ENCODE measurements at places on chromosomes 3 and 15.

GRCh38 chr15:75661100-75661755 lies 13.5 kb downstream of the SNX33 start:
- no peak for DNase-seq

DNA sequence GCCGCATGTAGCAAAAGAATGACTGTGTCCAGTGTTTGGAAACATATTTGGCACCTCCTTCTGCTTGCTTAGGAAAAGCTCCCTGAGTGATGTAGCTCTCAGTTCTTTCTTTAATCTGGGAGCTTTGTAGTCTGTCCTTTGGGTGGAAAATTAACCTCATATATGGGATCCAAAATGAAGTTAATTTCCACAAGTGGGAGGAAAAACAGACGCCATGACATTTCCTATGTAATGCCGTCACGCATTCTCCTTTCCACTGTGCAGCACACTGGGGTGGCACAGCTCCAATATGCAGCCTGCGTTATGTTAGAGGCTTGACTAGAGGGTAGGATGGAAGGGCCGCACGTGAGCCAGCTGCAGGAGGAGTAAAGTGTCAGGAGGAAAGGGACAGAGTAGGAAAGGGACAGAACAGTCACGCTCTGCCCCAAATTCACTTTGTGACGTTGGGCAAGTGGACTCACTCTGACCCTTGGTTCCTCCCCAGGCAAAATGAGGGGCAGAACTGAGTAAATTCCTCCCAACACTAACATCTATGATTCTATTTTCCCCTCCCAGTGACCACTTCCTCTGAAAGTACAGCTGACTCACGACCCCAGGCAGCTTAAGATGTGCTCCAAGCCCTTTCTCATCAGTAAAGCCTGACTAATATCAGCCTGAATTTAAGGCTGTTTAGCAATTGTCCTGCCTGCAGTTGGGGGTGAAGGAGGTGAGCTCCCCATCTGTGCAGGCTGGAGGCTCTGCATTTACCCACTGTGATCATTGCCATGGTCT lies 176.5 kb upstream of the PFN2 start:
- no peak for DNase-seq

GRCh38 chr3:196646666-196647216 lies 7.2 kb downstream of the NRROS start:
- DNase-seq, result no peak

DNA sequence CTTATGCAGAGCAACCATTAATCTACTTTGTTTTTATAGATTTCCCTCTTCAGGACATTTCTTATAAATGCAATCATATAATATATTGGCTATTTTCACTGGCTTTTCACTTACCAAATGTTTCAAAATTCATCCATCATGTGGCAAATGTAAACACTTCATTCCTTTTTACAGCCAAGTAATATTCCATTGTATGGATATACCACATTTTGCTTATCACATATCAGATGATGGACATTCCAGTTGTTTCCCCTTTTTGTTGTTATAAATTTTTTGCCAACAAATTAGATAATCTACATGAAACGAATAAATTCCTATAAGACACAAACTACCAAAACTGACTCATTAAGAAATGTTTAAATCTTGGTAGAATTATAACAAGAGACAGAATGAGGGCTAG lies 79.8 kb upstream of the CSPG5 start:
- no peak for DNase-seq

DNA sequence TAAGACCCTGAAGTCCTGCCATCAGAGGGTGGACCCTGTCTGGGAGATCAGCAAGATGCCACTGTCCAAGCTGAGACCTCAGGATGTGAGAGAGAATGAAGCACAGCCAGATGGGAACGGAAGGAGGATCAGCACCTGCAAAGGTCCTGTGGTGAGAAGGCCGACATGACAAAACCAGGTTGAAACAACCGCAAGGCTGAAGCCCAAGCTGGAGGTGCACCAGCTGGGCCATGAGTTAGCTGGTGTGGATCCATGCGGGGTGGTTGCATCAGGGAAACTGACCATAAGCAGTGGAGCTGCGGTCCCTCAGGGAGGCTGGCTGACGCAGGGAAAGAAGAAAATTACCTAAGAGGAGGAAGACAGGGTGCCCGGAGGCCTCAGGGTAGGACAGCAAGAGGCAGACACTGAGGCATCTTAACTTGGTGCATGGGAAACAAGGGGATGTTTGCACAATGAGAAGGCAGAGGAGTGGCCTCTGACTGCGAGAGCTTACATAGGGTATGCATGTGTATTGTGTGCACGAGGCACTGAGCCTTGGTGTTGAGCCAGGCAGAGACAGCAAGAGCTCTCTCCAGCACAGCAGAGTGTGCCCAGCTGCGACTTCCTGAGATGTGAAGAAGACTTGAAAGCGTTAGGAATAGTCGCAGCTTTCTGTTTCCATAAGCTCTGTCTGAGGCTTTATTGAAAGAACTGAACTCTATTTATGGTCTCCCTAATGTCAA lies 497.7 kb downstream of the OCA2 start:
- no peak for DNase-seq

DNA sequence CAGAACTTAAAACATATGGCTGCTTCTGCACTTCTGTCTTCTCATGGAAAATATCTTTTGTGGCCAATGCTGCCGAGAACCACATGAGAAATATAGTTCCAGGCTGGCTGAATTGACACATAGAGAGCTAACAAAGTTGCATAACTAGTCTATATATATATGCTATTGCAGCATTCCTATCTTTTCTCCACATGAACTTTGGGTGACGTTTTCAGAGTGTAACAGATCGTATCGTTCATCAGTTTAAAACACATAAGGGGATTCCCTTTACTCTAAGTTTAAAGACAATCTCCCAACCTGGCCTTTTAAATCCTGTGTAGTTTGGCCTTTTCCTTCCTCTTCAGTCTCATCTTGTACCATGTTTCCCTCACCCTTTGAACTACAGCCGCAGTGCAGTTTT lies 394.2 kb upstream of the CBLB start:
- DNase-seq, result no peak

GRCh38 chr3:135348690-135349089 lies 553.6 kb downstream of the EPHB1 start:
- no peak for DNase-seq

- DNase-seq, result no peak
These were observed 118.2 kb upstream of the MRPL3 start for GRCh38 chr3:131620977-131621376.

DNA sequence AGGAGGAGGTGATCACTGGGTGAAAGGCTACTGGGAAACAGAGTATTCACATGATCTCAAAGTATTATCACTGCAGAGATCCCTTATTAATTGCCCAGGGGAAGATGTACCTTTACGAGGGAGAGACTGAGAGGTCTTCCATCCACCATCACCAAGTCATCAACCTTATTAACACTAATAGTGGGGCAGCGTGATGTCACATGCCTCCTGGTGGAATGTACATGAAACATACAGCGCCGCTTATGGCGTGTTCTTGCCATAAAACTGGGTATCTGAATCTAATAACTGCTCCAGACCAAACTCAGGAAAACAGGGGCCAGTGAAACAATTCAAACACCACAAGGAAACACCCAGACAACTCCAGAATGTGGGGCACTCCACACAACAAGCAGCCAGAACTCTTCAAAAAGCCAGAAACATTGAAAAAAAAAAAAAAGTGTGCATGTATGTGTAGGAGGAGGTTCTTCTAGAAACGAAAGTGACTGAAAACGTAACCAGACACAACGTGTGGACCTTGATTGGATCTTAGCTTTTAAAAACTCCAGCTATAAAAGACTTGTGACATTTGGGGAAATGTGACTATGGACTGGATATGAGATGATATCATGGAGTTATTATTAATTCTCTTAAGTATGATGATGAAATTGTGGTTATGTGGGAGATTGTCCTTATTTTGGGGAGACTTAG lies 4.6 kb downstream of the STIMATE start:
- no peak for DNase-seq

DNA sequence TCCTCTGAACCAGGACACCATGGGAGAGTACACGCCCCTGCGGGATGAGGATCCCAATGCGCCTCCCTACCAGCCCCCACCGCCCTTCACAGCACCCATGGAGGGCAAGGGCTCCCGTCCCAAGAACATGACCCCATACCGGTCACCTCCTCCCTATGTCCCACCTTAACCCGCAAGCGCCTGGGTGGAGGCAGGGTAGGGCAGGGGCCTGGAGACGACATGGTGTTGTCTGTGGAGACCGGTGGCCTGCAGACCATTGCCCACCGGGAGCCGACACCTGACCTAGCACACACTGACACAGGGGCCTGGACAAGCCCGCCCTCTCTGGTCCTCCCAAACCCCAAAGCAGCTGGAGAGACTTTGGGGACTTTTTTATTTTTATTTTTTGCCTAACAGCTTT lies 21.2 kb upstream of the BSN start:
- no peak for DNase-seq

DNA sequence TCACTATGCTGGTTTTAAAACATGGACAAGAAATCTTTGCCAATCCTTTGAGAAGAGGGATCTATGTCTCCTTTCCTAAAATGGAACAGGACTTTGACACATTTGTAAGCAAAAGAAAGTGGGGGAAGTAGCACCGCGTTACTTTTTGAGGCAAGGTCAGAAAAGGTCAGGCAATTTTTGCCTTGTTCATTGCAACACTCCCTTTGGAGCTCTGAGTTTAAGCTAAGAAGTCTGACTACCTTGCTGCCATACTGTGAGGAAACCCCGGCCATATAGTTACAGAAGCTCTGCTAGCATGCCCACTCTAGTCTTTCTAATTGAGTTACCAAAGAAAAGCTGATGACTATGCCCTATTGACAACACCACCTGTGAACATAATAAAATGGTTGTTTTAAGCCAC lies 1.4 kb downstream of the FAM227B start:
- DNase-seq, result no peak

Data from stimulated activated CD4-positive, alpha-beta T cell treated with anti-CD3 and anti-CD28 coated beads, Interleukin-1b, Interleukin-23, amount 100 ng/mL, for 4 hours (primary cell).